ENCODE measurements at places on chromosomes 16 and 17.
A peak's percentile ranks its signal among the peaks of the same experiment; 100 is the strongest.

GRCh38 chr16:29644973-29645693 lies 17.9 kb upstream of the SPN start:
- DNase-seq = no peak

DNA sequence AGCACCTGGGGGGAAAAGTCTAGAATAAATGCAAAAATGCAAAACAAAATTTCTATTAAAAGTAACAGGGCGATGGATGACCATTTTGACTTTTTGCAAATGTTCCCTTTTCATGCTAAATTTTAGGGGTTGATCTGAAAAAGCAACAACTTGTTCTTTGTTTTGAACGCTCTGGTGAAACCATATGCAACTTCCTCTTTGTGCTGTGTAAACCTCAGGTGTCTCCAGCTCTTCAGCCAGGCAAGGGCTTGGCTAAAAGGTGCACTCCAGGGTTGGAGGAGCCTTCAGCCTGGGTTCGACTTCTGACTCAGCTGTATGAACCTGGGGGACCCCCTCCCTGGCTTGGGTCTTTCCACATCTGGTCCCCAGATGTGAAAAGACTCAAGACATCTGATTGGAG lies 9.5 kb downstream of the IRF8 start:
- DNase-seq = no peak

DNA sequence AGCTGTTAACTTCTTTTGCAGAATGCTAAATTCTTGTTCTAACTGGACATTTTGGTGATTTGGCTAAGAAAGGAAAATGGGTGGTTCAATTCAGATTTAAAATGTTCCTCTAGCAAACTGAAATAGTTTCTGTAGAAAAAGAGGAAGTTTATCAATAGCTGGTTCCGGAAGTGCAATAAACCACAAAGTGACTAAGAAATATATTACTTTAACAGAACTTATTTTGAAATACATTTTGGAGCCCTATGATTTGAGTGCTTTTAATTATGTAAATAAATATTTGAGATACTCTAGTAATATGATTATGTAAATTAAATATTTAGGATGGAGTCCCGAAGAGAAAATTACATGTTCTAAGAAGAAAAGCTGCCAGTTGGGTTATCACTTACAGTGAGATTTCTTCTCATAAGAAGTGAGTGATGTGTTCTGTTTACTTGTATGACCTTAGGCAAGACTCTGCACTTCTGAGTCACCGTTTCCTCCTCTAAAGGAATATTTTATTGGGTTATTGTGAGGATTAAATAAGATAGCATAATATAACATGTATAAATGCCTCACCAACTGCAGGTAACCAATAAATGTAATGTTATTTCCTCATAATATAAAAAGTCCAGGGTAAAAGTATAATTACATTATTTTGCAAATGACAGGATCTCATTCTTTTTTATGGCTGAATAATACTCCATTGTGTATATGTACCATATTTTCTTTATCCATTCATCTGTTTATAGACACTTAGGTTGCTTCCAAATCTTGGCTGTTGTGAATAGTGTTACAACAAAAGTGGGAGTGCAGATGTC lies at the start of gene EVI2B:
Gene EVI2B, minus strand, starts transcription at position 73 of the 800 bp plus-strand sequence. CDS start 8,445 bp downstream, outside the sequence.
- DNase-seq = no peak

- peak; percentile 34 for DNase-seq
These were observed 30.1 kb downstream of the GNGT2 start for GRCh38 chr17:49180303-49180702.

DNA sequence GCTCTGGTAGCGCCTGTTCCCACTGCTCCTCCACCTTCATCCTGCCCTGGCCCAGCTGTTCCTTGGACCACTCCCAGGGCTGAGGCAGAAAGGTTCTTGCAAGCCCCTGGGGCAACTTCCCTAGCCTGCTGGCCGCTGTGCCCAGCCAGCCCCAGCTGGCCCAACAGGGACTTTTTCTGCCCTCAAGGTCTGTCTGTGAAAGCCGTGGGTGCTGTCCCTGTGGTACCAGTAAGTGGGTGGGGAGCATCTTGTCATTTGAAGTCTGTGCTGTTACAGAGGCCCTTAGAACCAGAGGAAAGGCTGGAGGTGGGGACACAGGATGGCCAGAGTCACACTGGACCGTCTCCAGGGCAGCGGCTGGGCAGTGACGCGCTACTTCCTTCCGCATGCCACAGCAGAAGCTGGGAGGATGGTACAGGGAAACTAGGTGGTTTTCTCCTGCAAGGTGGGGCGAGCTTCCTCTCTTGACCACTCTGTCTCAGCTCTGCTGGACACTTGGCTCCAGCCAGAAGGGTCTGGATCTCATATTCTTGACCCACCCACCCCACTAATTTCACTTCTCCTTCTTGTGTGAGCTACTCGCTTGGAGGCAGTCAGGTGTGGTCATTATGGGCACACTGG lies 87.8 kb downstream of the PLCG2 start:
- no peak for DNase-seq

GRCh38 chr17:5809580-5810188 lies 225.4 kb upstream of the NLRP1 start:
- no peak for DNase-seq

DNA sequence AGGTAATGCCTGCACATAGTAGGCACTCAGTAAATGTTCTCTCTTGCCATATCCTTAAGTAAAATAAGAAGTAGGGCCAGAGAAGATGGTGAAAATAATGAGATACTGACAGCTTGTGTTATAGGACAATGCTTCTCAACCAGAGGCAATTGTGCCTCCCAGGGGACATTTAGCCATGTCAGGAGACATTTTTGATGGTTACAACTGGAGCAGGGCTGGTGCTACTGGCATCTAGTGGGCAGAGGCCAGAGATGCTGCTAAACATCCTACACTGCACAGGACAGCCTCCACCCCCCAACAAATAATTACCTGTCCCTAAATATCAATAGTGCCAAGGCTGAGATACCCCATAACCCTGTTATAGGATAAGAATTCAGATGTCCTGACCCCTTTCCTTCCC lies 1.7 kb downstream of the RAD51D start:
- peak; percentile 35 for DNase-seq

DNA sequence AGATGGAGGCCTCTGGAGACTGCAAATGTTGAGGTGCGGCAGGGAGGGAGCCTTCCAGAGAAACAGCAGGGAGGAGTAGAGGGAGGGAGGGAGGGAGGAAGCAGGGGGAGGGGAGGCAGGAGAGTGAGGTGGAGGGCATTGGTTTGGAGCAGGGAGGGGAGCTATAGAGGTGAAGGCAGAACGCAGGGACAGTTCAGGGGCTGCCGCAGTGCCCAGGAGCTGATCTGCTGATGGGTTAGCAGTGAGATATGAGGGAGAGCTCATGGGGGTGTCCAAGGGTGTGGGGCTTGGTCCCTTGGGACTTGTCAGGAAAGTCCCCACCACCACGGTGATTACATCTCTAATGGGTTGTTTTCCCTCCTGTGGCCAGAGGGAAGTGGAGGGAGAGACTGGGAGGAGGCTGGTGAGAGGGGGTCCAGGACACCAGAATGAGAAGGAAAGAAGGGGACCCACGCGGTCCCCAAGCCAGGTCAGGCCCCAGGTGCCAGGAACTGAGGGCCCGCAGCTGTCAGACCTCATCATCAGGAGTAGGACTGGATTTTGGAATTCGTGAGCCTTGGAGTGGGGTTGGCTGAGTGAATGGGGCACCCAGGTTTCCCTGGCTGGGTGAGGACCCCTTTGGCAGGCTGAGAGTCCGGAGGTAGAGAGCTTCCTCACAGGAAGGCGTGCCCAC lies 11.2 kb downstream of the CA4 start:
- no peak for DNase-seq

- DNase-seq = no peak
These were observed 581.6 kb upstream of the PSMD7 start for GRCh38 chr16:73714976-73715375.

GRCh38 chr17:63774969-63775265 lies 947 bp downstream of the DDX42 start:
- no peak for DNase-seq

DNA sequence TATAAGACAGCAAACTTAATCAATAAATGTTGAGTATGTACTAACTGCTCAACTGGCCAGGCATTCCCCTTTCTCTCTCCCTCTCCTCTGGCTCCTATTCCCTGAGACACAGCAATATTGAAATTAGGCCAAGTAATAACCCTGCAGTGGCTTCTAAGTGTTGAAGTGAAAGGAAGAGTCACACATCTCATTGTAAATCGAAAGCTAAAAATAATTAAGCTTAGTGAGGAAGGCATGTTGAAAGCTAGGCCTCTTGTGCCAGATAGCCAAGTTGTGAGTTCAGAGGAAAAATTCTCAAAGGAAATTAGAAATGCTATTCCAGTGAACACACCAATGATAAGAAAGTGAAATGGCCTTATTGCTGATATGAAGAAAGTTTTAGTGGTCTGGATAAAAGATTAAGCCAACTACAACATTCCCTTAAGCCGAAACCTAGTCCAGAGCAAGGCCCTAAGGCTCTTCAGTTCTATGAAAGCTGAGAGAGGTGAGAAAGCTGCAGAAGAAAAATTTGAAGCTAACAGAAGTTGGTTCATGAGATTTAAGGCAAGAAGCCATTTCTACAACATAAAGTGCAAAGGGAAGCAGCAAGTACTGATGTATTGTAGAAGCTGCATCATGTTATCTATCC lies 35.4 kb upstream of the ABCC11 start:
- no peak for DNase-seq

DNA sequence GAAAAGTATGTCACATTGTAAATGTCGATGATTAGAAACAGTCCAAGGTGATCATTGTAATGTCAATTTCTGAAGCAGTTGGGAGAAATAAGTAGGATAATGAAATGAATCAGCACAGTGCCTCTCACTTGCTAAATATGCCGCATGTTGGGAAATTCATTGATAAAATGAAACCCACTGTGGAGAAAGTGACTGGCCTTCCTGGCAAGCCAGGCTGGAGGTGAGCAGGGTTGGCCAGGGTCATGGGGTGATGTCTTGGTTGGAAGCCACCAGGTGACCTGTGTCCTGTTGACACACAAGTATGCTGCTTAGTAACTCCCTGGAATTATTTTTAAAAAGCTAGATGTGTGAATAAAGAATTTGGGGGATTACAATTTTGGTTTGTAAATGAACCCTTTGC lies 14.9 kb upstream of the WNT9B start:
- no peak for DNase-seq

DNA sequence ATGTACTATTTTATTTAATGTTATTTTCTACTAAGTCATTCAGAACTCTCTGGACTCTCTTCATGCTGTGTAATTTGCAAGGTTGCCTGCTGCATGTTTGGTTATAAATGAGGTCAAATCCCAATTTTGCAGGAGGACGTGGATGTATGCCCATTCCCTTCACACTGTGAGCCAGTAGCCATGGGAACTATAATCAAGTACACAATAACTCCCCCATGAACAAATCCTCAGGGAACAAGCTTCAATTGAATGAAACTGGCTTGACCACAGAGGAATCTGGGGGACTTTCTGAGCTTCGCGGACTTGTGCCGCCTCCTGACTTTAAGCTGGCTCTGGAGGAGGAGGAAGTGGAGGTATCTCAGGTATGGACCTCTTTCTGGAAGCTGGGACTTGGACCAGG lies 14.6 kb upstream of the KCTD13 start:
- DNase-seq = no peak

DNA sequence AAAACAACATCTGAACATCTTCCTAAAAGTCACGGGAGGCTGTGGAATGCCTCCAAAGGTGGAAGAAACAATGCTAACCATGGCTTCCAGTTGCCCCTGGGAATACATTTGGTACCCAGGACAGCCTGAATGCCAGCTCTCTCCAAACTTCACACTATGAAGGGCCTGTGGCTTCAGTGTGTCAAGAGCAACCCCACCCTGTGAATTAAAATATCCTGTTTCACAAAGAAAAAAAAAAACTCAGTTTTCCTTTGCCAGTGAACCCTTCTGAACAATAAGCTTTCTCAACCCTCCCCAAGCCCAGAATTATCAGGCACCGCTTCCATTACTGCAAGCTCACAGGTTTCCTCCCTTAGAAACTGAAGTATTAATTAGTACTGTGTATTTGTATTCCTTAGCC lies 69.8 kb downstream of the SLC39A11 start:
- DNase-seq = peak; percentile 77

GRCh38 chr17:59845595-59846393 lies 46.9 kb downstream of the TUBD1 start:
- DNase-seq = peak; percentile 67

DNA sequence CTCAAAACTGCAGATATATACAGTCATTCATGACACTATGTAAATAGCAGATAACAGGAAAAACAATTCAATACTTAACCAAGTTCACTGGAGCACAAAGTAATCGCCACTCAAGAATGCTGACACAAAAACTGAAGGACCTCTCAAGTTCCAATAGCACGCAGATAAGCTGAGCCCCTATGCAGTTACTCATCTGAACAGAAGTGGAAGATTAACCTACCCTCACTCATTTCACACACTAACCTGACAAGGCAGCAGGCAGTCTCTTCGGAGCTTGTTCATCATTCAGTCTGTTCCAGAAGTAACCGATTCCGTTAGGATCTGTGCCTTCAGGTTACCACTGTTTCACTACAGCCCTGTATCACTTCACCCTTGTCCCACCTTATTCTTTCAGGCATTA lies 6.0 kb downstream of the HELZ start:
- no peak for DNase-seq

- no peak for DNase-seq
These were observed 152.0 kb downstream of the ZFHX3 start for GRCh38 chr16:72895951-72896350.

GRCh38 chr17:73722165-73722564 lies 77.9 kb upstream of the SDK2 start:
- DNase-seq = peak; percentile 91

GRCh38 chr17:3963237-3964201 lies 718 bp downstream of the ATP2A3 start:
- DNase-seq = no peak

- peak; percentile 78 for DNase-seq
These were observed at the start of gene NDUFB10 for GRCh38 chr16:1959269-1960039. NDUFB10 (plus strand) TSS chr16:1959538; CDS start chr16:1959625, 87 bp downstream.

GRCh38 chr17:2089021-2089422 lies 34.1 kb downstream of the HIC1 start:
- no peak for DNase-seq

DNA sequence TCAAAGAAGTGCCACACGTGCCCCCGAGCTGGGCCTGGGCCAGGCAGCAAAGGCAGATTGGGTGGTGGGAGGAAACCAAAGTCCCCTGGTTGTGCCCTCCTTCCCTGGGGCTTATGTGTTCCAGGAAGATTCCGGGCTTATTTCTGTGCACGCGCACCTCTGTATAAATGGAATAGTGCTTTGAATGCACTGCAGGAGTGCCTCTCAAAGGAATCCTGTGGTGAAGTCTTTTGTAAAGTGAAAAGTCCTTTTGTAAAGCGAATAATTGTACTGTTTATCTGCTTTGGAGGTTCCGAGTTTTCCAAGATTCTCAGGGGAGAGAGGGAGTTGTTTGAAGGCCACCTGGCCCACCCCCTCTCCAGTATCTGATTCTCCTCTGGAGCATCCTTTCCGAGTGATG lies 26.8 kb downstream of the C17orf75 start:
- no peak for DNase-seq

- no peak for DNase-seq
These were observed 41.0 kb upstream of the INTS2 start for GRCh38 chr17:61968757-61969156.

- DNase-seq = peak; percentile 64
These were observed 354 bp upstream of the ESRP2 start for GRCh38 chr16:68236137-68236825.

DNA sequence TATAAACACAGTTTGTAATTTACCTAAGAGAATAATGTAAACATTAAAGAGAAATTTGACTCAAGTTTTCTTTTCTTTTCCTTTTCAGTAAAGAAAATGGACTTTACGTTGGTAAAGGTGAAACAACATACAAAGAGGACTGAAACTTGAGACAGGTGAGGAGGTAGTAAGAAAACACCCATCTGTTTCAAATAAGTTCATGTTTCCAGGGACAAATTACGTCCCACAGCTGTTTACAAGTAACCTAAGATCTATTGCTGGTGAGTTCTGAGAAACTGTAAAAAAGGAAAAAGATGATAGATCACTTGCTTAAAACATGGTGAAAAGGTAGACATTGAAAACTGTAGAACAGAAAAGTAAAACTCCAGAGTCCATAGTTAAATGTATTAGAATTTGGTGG lies 4.8 kb upstream of the ABCA5 start:
- DNase-seq = peak; percentile 95
